Right hindlimb (tissue), 1 donor: ENCODE measurements at places on chromosomes 16 and 17.

GRCh38 chr17:43517161-43517560, 29.0 kb downstream of the ETV4 start:
- DNase-seq: no peak

DNA sequence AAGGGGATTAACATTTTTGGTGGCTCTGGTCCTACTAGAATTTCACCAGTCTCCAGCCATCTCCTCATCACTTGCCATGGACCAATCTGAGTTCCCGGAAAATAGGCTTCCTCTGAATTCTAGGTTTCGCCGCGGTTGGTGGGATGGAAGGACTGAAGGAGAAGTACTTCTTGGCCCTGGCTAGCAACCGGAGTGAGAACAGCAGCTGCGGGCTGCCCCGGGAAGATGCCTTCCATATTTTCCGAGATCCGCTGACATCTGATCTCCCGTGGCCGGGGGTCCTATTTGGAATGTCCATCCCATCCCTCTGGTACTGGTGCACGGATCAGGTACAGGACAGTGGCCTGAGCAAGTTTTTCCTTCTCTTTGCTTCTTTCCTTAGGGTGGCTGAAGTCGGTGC, 45.0 kb downstream of the SLC5A11 start:
- DNase-seq: no peak

DNA sequence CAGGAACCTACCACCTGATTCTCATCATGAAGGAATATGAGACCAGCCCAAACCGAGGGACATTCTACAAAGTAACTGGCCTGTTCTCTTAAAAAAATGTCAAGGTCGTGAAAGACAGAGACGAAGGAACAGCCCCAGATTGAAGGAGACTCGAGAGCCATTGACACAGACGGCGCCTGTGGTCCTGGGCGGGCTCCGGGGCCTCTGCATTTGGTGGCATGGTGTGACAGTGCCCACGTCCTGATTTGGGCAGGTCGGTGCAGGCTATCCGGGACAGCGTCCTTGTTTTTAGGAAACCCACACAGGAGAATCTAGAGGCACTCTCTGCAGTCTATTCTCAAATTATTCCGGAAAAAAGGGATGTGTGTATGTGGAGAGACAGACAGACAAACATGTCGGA, 64.1 kb downstream of the ADCY9 start:
- no peak for DNase-seq

- no peak for DNase-seq
These were observed 3.9 kb downstream of the ABAT start for GRCh38 chr16:8678068-8678927.

DNA sequence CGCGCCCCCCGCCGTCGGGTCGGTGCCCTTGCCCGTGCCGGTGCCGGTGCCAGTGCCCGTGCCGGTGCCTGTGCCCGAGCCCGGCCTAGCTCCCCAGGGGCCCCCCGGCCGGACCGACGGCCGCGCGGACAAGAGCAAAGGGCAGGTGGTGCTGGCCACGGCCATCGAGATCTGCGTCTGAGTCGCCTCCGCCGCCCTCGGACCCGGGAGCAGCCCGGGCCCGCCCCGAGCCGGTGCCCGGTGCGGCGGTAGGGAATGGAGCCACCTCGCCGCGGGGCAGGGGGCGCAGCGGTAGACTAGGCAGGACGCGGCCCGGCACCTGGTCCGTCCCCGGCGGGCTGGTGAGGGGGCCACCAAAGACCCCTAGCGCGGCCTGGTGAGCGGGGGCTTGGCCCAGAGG, 28.4 kb downstream of the SBK1 start:
- no peak for DNase-seq

DNA sequence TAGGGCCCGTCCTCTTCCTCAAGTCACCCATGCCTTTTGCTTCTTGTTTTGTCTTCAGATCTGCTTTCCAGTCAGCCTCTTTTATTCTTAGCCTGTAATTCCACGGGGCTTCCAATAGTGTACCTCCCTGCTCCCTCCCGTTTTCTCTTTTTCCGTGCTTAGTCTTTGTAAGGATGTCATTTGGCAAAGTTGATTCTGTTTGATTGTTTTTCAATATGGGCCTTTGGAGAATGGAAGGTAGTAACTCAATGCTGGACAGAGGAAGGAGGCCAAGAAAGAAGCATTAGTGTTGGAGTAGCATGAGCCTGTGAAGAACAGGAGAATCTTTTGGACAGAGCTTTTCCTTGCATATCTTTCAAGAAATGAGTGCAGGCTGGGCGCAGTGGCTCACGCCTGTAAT, 6.5 kb downstream of the WWP2 start:
- peak; percentile 53 for DNase-seq

DNA sequence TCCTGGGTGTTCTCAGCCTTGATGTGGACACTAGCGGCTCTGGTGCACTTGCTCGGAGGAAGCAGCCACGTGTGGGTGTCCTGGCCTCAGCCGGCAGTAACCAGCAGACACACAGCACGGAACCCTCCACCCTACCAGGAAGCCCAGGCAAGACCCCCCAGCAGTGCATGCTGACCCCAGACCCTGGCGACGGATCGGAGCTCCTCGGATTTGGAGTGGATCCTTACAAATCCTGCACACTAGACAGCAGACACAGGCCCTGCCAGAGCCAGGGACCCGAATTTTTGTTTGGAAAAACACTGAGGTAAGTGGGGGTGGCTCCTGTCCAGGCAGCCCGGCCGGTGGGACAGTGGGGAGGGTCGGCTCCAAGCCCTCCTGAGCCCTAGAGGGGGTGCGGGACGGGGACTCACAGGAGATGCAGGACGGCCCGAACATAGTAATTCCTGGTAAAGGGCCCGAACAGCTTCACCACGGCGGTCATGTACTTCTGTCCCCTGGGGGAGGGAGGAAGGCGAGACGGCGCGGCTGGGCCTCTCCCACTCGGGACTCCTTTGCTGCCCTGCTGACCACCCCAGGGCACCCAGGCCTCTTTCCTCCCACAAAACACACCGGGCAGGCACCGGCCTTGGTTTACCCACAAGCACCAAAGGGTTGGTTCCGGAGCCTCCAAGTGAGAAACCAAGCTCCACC, 4.4 kb downstream of the CYBA start:
- DNase-seq: no peak

DNA sequence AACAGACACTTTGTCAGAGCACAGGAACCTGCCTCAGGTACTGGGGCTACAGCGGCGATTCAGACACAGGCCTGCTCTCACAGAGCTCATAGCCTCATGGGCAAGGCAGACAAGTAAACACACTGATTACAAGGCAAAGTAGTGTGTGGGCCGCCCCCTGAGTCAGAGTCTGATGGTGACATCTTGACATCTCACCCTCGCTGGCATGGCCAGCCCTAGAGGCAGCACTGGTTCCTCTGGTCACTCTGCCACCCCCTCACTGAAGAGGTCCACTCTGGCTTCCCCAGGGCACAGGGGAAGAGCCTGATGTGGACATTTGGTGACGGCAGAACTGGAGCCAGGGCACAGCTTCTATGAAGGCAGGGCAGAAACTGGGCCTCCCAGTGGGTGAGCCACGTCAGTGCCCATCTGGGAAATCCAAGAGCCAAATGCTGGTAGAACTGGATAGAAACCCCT, 32.9 kb upstream of the TOB1 start:
- DNase-seq: no peak

- no peak for DNase-seq
These were observed 6.9 kb upstream of the SLC38A8 start for GRCh38 chr16:84049403-84050060.

DNA sequence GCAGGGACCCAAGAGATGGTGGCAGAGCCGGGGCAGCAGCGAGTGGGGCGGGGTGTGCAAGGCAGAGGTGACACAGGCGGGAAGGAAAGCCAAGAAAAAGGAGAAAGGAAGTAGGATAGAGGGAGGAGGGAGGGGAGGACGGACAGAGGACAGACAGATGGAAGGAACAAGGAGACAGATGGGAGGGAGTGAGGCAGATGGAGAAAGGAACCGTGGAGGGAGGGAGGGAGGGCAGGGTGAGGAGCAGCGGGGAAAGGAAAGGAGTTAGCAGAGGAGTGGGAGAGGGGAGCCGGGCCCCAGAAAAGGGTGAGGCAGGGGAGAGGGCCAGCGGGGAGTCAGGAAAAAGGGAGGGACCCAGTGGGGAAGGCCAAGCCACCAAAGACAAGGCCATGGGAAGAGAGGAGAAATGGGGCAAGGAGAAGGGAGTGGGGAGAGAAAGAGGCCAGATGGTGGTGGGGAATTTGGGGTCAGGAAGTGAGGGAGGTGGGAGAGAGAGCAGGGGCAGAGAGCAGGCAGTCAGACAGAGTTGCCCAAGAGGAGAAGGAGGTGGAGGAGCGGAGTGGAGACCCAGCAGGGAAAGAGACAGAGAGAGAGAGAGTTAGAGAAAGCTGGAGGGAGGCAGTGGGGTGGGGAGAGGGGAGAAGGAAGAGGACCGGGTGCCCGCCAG, 13.2 kb upstream of the ASGR1 start:
- DNase-seq: no peak

DNA sequence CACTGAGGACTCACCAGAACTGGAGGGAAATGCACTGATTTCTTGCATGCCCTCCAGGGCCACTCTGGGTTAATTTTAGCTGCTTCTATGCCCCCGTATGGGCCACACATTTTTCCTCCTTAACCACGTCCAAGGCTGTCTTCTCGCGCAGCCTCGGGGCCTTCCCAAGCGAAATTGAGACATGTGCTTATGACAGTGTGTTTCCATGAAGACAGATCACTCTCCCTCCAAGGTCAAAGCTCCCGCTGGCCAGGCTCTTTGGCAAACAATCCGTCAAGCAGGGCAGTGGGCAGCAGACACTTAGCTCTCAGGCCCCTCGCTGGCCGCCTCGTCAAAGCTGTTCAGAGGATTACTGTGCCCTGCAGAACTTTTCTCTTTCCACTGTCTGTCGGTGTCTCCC, 243.0 kb upstream of the N4BP1 start:
- no peak for DNase-seq

DNA sequence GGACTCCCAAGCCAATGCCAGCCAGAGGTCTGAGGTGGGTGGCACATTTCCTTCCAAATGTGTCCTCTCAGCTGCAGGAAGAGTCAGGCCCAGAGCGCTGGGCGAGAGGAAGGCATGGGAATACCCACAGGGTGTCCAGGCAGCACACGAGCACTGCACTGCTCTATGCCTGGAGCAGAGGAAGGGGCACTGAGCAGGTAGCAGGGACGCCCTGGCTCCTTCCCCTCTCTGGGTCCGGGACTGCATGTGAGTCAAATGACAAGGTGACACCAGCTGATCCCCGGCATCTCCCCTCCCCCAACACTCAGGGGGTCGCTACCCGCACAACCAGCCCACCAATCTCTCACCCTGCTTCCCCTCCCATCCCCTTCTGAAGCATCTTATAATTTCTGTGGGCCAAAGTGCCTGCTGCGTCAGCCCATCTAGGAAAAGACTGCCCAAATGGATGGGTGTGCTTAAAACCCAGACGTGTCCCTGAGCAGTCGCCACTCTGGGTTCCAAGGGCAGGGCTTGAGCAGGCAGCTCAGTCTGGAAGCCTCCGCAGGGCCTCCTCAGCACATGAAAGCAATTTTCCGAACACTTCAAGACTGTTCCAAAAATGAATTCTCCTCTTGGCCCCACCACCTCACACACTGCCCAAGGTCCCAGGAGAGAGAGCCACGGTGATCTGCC, 12.0 kb upstream of the BCAR1 start:
- DNase-seq: no peak

GRCh38 chr17:57033296-57033695, 51.8 kb upstream of the AKAP1 start:
- DNase-seq: peak; percentile 44

DNA sequence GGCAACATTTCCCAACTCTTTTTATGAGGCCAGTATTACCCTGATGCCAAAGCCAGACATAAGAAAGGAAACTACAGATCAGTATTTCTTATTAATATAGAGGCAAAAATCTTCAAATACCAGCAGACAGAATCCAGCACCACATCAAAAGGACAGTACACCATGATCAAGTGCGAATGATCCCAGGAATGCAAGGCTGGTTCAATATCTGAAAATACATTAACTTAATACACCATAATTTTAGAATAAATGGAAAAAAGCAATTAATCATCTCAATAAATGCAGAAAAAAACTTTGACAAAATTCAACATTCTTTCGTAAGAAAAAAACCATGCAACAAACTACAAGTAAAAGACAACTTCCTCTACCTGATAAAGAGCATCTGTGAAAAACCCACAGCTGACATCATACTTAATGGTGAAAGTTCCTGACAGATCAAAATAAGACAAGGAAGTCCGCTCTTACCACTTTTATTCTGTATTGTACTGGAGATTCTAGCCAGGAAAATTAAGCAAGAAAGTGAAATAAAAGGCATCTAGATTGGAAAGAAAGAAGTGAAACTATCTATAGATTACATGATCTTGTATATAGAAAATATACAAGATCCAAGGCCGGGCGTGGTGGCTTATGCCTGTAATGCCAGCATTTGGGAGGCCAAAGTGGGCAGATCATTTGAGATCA, 26.4 kb upstream of the MAPK3 start:
- DNase-seq: no peak

GRCh38 chr16:3520841-3521240, 20.0 kb downstream of the CLUAP1 start:
- peak; percentile 72 for DNase-seq

GRCh38 chr17:77479372-77480198, 338.8 kb downstream of the SEC14L1 start:
- peak; percentile 85 for DNase-seq

DNA sequence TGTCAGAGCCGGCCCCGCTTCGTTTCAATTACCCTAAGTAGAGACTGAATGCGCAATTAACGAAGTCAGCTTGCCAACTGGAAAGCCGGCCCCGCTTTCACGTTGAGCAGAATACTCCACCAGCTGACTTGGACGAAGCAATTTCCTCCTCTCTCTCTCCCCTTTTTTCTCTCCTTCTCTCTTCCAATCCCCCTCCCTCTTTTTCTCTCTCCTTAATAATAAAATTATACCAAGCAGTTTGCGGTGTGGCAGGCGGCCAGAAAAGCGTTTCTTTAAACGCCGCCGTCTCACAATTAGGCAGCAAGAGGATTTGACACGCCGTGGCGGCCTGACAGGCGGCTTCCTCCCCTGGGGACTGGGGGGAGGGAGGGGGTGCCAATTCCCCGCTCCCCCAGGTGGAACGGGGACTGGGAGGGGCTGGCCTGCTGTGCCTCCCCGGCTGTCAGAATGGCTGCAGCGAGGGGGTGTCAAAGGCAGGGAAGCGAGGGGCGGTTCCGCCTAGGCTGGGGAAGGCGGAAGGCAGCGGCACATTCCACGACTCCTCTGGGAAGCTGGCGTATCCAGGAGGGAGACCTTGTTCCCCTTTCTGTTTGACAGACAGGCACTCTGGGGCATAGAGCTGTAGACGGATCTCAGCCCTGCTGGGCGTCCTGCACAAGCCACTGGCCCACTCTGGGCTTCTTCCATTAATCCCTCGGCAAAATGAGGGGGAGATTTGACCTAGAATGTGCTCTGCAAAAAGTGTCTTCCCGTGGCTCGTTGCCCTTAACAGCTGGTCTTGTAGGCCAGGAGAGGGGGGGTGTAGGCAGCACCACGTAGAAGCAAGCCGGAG, 52.7 kb downstream of the SREBF1 start:
- peak; percentile 78 for DNase-seq

- DNase-seq: no peak
These were observed 364.3 kb upstream of the TOM1L1 start for GRCh38 chr17:54536306-54536705.

GRCh38 chr17:40542558-40543411, 22.5 kb downstream of the CCR7 start:
- DNase-seq: peak; percentile 93
